ENCODE measurements at places on chromosomes 1 and 21.

DNA sequence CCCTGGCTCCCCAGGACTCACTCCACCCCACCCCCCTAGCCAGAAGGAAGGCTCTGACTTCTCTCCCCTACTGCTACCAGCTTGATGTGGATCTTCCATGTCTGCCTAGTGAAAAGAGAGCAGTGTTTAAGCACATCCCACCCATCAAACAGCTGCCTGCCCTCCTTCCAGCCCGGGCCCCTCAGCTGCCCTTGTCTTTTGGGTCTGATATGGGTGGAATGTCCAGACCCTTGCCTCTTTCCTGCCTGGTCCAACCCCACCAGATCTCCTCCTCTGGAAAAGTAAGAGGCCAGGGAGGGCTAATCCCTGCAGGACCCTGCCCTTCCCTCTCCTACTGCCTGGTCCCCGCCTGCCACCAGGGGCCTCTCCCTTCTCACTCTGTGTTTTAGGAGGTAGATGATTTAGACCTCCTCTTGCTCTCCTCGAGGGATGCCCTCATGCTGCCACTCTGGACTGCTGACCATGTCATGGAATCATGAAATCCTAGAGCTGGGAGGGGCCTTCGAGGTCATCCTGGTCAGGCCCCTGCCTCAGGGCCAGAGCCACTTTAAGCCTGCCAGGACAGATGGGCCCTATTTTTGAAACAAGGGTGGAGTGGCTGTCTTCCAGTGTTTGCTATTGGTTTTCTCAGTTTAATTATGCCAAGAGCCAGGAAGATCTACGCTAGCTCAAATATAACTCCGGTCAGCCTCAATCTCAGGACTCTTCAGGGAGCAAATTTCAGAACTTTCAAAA is 15.8 kb upstream of the HSPG2 start:
- no peak for DNase-seq

DNA sequence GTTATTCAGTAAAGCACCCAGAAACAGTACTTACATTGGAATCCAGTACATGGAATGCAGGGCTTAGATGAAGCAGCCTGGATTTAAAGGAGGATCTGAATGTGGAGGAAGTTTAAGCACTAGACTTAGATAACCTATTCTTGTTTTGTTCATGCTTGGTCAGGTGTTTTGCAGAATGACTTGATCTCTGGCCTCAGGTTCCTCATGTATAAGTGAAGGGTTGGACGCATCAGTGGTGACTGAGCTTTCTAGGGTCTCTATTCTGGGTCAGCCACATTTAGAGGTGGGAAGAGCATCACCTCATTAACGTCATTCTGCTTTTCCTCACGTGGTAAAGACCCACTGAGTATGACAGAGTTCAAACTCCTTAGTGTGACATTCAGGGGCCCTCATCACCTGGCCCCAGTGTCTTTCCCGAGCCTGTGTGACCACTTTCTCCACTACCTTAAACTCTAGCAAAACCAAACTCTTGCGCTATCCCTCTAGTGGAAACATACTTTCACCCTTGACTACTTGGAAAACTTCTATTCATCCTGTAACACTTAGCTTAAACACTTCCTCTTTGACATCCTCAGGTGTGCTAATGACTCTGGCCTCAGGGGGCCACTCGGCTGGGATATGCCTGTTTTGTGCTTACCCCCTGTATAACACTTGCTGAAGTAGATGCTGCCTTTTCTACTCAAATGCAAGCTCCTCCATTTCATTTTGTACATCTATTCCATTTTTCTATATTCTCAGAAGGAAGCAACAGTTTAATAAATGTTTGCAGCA is 871 bp upstream of the ERICH3 start:
- DNase-seq: peak; percentile 11

GRCh38 chr1:226661965-226662364 is 77.1 kb downstream of the ITPKB start:
- DNase-seq: no peak

GRCh38 chr1:35369922-35370671 is 101.6 kb downstream of the ZMYM4 start:
- DNase-seq: peak; percentile 93

DNA sequence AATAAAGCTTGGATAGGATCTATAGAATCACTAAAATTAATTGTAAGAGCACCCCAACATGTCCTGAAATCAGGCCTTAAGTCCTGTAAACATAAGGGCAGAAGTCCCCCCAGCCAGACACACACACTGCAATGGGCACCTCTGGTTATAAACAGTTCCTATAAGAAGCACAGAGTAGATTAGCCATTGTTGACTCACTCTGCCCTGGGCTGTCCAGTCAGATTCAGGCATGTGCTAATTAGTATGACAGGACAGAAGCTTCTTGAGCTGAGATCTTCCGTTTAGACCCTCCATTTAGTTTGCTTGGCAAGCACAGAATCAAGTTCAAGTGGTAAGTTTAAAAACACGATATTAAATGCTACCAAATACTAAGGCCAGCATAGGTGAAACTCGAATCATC is 11.8 kb upstream of the DENND1B start:
- DNase-seq: no peak

GRCh38 chr1:165397944-165398343 is 41.4 kb upstream of the LMX1A start:
- DNase-seq: peak; percentile 55

DNA sequence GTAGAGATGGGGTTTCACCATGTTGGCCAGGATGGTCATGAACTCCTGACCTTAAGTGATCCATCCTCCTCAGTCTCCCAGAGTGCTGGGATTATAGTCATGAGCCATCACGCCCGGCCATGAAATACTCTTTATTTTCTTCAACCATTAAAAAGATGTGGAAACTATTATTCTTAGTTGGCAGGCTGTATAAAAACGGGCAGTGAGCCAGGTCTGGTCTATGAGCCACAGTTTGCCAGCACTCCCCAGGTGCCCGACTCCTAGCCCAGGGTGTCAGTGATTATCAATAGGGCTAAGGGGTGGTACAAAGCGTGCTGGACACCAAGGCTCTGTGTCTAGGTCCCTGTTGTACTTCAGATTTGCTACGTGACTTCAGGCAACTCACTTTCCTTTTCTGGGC is 3.7 kb upstream of the TMEM61 start:
- DNase-seq: no peak

GRCh38 chr1:53583021-53583867 is 124.0 kb downstream of the DMRTB1 start:
- DNase-seq: no peak

DNA sequence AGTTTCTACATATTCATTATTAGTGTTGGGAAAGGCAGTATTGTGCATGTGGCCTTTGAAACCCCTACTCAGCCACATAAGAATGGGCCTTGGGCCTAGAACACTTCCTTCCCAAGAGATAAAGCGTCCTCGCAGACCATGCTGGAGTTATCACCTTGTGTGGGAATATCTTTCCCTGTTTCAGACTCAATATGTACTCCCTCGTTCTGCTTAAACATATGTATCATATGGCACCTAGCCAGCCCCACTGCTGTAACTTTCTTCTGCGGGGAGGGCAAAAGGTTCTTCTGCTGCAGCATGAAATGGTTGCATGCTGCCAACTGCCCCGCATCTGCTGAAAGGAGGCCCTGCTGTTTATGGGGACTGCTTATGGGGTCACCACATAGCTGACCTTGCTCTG is 92.0 kb downstream of the CRB1 start:
- no peak for DNase-seq

DNA sequence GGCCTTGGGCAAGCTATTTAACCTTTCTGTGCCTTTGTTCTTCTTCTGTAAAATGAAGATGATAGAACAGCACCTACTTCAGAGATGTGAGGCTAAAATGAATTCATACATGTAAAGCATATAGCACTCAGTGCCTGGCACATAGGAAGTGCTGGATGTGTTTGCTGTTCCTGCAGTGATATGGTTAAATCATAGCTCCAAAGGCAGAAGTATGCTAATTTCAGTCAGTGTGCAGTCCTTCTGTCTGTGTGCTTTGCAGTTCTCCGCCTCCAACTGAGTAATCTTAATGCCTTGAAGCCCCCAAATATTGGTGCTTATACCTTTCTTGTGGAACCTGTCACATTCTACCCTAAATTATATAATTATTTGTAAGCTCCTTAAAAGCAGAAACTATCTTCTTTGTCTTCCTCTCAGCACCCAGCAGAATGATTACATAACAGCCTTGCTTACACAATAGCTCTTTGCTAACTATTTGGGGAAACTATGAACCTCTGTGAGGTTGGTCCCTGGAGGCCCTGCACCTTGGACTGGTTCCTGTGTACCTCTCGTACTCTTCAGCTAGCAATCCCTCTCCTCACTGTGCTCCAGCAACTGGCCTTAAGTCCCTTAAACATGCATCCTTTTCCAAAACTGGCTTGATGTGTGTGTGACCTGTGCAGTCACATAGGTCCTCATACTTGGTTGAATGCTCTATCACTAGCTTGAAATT is 57.0 kb upstream of the CACYBP start:
- no peak for DNase-seq

DNA sequence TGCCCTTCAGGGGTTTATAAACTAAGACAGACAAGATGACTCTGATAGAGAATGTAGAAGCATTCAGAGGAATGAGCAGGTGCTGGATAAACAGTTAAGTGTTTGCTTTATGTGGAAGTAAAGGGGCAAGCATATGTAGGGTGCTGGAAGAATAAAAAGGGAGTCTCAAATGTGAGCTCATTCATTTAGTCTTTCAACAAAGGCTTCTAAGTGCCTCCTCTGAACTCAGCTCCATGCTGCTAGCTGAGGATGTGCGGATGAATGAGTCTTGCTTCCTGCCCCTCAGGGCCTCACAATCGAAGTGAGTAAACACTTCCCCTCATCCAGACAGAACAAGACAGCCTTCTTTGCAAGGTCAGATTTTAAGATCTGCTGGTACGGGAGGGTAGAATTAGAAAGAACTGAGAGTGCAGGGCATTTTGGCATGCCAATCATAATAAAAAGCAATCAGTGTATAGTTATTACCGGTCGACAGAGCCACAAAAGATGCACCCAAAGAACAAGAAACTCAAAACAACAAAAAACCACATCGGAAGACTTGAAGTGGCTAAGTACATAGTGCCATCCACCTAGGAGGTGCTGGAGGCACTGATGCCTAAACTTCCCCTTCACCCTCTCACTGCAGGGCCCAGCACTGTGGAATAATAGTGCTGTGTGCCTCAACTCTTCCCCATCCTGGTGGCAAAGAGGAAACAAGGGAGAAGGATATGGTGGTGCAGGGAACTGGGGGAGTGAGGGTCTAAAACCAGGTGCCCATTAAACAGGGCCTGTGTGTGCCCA is 69.8 kb downstream of the TNR start:
- peak; percentile 20 for DNase-seq

- DNase-seq: no peak
Observed at GRCh38 chr1:151825751-151826660, 5.6 kb downstream of the RORC start.

- no peak for DNase-seq
Observed at GRCh38 chr1:63784489-63785390, 10.9 kb downstream of the ROR1 start.

- no peak for DNase-seq
Observed at GRCh38 chr1:30656171-30656940, 67.0 kb downstream of the MATN1 start.

GRCh38 chr1:1892079-1892762 is 1.3 kb upstream of the GNB1 start:
- DNase-seq: no peak

- no peak for DNase-seq
Observed at GRCh38 chr1:236491469-236492136, 32.2 kb upstream of the LGALS8 start.

- no peak for DNase-seq
Observed at GRCh38 chr1:24186993-24187790, at the start of gene IFNLR1. Gene IFNLR1, minus strand, starts transcription at chr1:24187289. Its CDS starts 41 bp downstream, at chr1:24187248.

DNA sequence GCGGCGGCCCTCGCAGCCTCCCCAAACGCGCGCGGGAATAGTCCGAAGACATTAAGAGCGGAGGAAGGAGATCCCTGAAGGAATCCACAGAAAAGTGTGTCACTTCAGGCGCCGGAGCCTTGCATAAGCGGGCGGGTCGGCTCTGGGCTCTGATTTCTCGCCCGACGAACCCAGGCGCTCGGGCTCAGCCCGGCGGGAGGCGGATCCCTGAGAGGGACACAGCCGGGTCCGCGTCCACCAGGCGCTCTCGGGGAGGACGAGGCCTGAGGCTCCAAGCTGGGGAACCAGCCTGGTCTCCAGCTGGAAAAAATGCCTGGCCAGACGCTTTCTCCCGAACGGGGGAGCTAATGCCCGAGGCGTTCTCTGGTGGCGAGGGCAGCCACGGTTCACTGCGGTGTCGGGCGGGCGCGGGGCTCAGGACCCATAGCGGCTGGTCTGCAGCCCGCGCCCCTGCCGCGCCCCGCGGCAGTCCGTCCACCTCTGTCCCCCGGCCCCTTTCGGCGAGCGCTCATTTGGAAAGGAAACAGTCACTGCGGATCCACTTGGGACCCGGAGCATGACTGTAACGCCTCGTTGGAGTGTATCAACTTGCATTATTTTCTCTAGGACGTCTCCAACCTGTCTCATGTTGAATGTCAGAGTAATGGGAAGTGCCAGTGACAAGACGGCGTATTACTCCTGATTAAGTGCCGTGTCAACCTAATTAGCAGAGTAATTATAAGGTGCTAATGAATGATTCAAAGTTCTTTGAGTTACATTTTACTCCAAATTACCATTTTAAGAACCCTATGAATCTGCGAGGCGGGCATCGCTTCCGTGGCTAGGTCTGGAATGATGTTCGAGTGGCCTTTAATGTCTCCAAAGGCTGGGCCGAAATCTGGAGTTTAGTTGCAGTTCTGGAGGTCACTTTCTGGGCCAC is 1.6 kb upstream of the BARHL2 start:
- peak; percentile 31 for DNase-seq

DNA sequence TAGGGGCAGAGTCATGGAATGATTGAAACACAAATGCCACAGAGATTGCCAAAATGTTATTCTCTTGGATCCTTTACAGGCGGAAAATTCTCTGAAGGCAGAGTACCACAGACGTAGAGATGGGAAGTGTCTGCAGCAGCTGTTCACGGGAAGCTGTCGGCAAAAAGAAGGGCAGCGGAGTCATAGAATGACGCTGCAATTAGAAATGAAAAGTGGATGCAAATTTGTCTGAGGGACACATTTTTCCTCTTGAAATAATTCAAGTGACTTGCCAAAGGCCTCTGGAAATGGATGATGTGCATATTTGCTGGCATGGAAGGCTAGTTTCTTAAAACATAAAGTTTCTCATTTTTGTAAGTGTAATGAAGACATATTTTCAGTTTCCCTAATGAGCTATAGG is 77.5 kb upstream of the PLD5 start:
- no peak for DNase-seq

DNA sequence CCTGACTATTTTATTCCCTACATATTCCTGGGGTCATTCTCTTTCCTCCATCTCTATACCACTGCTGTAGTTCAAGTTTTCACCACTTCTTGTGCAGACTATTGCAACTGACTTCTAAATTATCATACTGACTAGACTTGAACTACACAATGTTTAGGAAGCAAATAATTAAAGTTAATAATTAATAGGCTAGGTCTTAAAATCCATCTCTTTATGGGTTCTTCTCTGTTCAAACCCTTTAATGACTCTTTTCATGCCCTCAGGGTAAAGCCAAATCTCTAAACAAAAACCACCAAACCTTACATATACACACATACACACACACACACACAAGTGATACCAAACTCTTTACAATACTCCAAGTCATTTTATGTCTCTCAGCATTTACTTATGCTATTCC is 22.3 kb upstream of the MOB3C start:
- DNase-seq: no peak
